ENCODE measurements at places on chromosomes 7 and 10. TPM values are rescaled to one million over a fixed set of nuclear protein-coding genes. Genes with fewer than 3 reads are reported as not detected.

ARMC3 gene
- 0.65 TPM for total RNA-seq

ATG9B gene
- not detected for total RNA-seq

LYZL2 gene
- not detected for total RNA-seq

ANKMY2 gene
- 23.2 TPM for total RNA-seq

PTPN20 gene
- total RNA-seq, result 5.6 TPM

GJD4 gene
- 0.22 TPM for total RNA-seq

CPA2 gene
- 0.43 TPM for total RNA-seq

ZC3HAV1 gene
- total RNA-seq, result 56.6 TPM

KIF5B gene
- 134 TPM for total RNA-seq

OPN4 gene
- not detected for total RNA-seq

CRTAC1 gene
- 5.8 TPM for total RNA-seq

PCGF5 gene
- total RNA-seq, result 56.3 TPM

CYP2E1 gene
- total RNA-seq, result 1.6 TPM

GPR158 gene
- total RNA-seq, result 0.13 TPM

NPSR1 gene
- total RNA-seq, result not detected

TSPAN13 gene
- 1.4 TPM for total RNA-seq

CYP26C1 gene
- 0.26 TPM for total RNA-seq

IFIT1B gene
- total RNA-seq, result not detected

TAF3 gene
- 3.0 TPM for total RNA-seq

TRIM50 gene
- not detected for total RNA-seq

C10orf67 gene
- total RNA-seq, result not detected

ZNF804B gene
- total RNA-seq, result not detected

NPTX2 gene
- 0.43 TPM for total RNA-seq

FAM25G gene
- total RNA-seq, result not detected

DGKI gene
- total RNA-seq, result 8.3 TPM

SUN1 gene
- 196 TPM for total RNA-seq

SPDYE2 gene
- not detected for total RNA-seq

AKR1C4 gene
- total RNA-seq, result not detected

TMEM236 gene
- 0.22 TPM for total RNA-seq

FLNC gene
- 18.4 TPM for total RNA-seq

TMEM176B gene
- not detected for total RNA-seq

PRF1 gene
- not detected for total RNA-seq

CYP2C8 gene
- not detected for total RNA-seq

PLAU gene
- total RNA-seq, result 42.2 TPM

ZNF365 gene
- total RNA-seq, result 2.6 TPM

FKBP6 gene
- total RNA-seq, result not detected

SOSTDC1 gene
- not detected for total RNA-seq

SLC18A2 gene
- total RNA-seq, result not detected

HERC4 gene
- 497 TPM for total RNA-seq

LIPN gene
- not detected for total RNA-seq

SPDYE11 gene
- total RNA-seq, result under 0.01 TPM

FAM204A gene
- 105 TPM for total RNA-seq

PDK4 gene
- total RNA-seq, result 18.5 TPM

OGDHL gene
- 0.54 TPM for total RNA-seq

DNAJC12 gene
- 1.4 TPM for total RNA-seq

CDNF gene
- total RNA-seq, result 2.7 TPM

DOCK1 gene
- total RNA-seq, result 102 TPM

MARVELD1 gene
- total RNA-seq, result 68.2 TPM

VPS26A gene
- 50.3 TPM for total RNA-seq

AMPH gene
- total RNA-seq, result 5.4 TPM

ITIH2 gene
- total RNA-seq, result 0.11 TPM

NAT16 gene
- total RNA-seq, result 0.11 TPM

TMEM229A gene
- not detected for total RNA-seq
